ENCODE measurements at places on chromosomes 5 and 9.

- no peak for DNase-seq
Observed at GRCh38 chr5:14568333-14568732, 13.3 kb upstream of the OTULINL start.

DNA sequence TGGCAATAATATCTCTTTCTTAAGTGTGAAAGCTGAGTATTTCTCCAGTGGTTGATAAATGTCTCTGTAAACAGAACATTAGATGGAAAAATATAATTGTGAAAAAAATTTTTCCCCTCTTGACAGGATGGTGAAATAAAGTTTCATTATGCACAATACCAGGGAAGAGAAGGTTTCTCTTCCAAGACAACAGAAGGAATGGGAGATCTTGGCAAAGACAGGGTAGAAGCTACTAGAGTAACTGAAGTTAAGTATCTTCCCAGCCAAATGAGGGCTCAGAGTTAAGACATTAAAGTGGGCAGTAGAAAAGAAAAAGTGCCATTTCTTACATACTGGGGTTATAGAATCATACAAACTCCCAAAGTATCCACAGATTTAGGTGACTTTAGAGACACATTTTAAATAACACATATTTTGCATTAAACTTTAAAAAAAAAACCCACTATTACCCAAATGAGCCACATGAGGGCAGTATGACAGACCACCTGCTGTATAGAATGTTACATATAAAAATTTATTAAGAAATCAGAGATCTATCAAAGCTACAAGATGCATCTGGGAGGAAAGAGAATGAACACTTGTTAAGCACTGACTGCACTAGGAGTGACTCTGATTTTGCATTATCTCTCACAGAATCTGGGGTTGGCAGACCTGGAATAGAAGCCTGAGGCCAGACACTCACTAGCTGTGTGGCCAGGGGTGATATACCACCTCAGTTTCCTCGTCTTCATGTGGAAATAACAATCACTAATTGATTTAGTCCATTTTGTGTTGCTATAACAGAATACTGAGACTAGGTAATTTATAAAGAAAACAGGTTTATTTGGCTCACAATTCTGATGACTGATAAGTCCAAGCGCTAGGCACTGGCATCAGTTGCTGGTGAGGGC, 98.5 kb downstream of the ARSB start:
- DNase-seq = no peak

DNA sequence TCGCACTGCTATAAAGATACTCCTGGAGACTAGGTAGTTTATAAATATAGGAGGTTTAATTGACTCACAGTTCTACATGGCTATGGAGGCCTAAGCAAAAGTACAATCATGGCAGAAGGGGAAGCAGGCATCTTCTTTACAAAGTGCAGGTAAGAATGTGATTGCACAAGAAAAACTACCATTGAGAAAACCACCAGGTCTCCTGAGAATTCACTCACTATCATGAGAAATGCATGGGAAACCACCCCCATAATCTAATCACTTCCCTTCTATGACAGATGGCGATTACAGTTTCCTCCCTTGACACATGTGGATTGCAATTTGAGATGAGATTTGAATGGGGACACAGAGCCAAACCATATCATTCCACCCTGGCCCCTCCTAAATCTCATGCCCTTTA, 121.2 kb upstream of the ST8SIA4 start:
- no peak for DNase-seq

DNA sequence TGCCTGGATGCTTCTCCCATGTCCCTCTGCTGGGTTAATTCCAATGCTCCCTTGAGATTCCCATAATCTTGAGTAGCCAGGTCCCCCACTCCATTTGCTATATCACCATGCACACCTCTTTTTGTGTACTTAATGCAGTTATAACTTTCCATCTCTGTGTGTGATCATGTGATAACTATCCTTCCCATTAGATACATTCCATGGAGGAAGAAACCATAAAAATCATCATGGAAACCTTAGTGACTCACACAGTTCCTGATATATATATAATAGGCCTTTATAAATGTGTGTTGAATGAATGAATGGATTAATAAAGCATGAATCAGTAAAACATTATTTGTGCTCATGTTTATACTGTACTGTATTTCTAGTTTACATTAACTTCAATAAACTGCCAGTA, 104.6 kb downstream of the PCSK5 start:
- DNase-seq = no peak

DNA sequence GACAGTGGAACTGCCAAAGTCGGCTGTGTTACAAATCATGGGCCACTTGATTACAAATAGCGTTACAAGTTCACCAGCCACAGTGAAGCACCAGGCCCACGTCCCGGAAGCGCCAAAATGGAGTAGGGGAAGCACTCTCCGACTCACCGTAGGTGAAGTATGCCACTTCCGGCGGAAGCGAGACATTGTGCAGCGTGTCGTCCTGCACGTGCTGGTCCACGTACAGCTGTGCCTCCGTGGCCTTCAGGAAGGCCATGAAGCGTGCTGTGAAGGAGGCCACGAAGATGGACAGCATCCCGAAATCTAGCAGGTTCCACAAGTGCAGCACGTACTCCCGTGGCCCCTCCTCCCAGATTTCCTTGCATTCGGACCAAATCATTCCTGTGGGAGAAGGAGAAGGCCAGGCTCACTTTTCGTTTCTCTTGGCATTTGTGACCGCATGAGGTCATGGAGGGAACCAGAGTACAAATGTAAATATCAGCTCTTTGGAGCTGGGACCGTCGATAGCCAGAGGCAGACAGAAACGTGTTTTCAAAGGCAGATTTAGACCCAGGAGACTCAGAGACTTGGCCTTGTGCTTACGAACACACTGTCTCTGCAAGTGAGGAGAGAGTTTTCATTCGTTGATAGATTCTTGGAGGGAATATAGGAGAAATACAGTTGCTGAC, 58.7 kb upstream of the SMIM32 start:
- DNase-seq = no peak

DNA sequence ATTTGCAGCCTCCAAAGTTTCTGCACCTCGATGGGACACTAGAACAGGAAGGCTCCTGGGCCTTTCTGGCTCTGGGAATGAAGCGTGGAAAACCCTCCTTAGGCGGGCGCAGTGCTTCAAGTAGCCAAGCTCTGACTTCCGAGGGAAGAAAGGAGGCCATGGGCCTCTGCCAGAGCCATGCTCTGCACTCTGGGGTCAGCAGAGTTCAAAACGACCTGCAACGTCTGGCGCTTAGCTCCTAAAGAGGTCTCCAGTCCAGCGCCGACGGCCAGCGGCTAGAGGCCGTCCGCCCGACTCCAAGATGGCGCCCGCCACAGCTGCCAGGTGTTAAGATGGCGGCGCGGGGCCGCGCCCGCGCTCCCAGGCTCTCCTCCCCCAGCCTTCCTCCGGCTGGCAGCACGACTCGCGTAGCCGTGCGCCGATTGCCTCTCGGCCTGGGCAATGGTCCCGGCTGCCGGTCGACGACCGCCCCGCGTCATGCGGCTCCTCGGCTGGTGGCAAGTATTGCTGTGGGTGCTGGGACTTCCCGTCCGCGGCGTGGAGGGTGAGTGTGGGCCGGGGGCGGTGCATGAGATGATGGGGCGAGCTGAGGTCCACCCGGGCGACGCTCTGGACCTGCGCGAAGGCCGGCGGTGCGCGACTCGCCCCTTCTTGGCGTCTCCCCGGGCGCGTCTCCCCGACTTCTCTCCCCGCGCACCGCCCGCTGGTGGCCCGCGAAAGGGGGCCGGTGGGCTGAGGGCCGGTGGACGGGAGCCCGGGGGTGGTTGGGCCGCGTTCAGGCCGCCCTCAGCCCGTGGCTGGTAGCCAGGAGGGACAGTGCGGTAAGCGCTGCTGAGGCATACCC, at the start of gene TXNDC15:
TXNDC15 (plus strand) TSS at position 385 of the 844 bp plus-strand sequence; CDS start at position 442, 57 bp downstream.
- DNase-seq = peak; percentile 58

DNA sequence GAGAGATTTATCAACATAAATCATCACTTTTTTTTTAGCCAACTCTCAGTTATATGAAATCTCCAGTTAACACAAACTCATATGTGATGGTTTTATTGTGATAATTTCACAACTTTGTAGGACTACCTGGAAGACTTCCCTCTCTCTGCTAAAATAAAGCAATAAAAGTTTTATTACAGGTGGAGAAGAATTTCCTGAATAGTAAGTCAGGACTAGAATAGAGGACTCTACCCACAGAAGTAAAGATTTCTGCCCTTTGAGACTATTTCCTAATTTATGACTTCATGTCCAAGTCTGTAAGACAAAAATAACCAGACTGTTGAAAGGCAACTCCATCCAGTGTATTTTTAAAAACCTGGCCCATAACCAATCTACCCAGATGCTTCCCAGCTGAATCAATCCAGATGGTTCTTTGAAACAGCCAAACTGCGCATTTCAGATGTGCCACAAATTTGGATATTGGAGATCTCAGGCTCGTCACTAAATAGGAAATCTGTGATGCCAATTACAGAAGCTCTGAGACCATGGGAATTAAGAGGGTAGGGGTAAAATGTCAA, 234.0 kb upstream of the NMUR2 start:
- no peak for DNase-seq
